K562 (cell line): ENCODE measurements at places on chromosomes 2 and 18.

DNA sequence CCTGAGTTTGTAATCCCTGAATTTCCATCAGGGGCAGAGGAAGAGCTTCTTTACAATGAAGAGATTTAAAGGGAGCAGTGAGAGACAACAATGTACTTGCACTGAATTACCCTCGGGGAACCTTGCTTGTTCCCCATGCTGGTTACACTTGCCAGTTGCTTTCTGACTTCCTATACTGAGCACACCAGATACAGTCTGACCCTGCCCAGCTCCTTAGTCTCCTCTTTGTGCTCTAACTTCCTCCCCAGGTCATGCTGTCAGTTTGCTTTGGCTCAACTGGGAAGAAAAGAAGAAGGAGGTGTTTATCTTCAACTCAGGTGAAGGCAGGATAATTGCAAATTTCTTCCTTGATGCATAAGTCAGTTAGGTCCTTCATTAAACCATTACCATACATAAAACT is 658.4 kb downstream of the NYAP2 start:
- no peak overlapping the region for H3K27ac ChIP-seq
- H3K36me3 ChIP-seq: no peaks in the 10 kb centered on the region
- no peaks in the 10 kb centered on the region for H3K27me3 ChIP-seq
- no peak overlapping the region for H3K4me3 ChIP-seq
- H3K4me1 ChIP-seq: no peaks in the 10 kb centered on the region
- DNase-seq: no peak

DNA sequence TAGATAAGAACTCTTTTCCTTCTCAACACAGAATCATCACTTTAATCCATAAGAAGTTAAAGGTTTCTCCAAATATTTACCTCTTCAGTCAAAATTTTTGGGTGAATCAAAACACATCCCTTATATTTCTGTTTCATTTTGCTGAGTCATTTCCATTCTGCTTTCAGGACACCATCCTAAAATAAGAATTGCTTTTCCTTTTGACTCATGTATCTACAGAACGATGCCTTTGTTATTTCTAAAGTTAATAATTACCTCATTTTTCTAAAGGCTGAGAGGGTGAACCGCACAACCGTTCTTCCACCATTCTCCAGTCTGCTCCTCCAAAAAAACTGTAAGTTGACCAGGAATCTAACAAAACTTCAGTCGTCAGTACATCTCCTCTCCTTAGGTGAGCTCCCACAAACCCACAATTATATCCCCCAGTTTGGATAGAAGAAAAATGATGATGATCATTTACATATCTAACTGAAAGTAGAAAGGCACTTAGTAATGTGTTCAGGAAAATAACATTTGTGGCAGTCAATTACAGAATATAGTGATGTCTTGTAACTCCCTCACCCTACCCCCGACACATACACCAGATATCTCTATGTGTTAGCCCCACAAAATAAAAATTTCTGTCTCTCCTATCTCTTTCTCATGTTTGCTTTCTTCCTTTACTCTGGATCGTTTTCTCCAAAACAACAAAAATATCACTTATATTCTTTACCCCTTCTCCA is 162.5 kb downstream of the RAD51AP2 start:
- no peak overlapping the region for H3K27ac ChIP-seq
- no peaks in the 10 kb centered on the region for H3K36me3 ChIP-seq
- no peak overlapping the region for H3K4me3 ChIP-seq
- no peaks in the 10 kb centered on the region for H3K4me1 ChIP-seq
- no peak for DNase-seq

DNA sequence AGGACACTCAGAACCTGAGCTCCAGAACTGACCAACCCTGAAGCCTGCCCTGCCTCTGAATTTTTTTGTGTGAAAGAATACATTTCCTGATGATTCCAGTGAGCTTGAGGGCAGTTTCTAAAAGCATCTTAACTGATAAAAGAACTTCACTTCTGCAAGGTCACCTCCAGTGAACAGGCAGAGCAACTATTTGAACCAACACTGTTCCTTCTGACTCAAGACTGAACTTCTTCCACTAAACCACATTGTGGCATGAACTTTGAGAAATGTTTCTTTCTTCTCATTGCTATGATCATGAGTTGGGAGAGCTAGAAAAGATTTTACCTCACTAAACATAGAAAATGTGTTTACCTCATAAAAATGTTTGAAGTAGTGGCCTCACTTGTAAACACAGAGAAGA is 83.8 kb upstream of the SERTAD2 start:
- H3K4me3 ChIP-seq: no peak overlapping the region
- no peak for DNase-seq
- no peaks in the 10 kb centered on the region for H3K4me1 ChIP-seq
- H3K27me3 ChIP-seq: no peaks in the 10 kb centered on the region

- H3K27ac ChIP-seq: no peak overlapping the region
- peaks cover 60% of the 10 kb centered on the region; the same call in 2 of the 3 replicates for H3K36me3 ChIP-seq
- H3K4me3 ChIP-seq: no peak overlapping the region
- no peaks in the 10 kb centered on the region for H3K27me3 ChIP-seq
These were observed 12.1 kb downstream of the EIF4E2 start for GRCh38 chr2:232562515-232563151.

DNA sequence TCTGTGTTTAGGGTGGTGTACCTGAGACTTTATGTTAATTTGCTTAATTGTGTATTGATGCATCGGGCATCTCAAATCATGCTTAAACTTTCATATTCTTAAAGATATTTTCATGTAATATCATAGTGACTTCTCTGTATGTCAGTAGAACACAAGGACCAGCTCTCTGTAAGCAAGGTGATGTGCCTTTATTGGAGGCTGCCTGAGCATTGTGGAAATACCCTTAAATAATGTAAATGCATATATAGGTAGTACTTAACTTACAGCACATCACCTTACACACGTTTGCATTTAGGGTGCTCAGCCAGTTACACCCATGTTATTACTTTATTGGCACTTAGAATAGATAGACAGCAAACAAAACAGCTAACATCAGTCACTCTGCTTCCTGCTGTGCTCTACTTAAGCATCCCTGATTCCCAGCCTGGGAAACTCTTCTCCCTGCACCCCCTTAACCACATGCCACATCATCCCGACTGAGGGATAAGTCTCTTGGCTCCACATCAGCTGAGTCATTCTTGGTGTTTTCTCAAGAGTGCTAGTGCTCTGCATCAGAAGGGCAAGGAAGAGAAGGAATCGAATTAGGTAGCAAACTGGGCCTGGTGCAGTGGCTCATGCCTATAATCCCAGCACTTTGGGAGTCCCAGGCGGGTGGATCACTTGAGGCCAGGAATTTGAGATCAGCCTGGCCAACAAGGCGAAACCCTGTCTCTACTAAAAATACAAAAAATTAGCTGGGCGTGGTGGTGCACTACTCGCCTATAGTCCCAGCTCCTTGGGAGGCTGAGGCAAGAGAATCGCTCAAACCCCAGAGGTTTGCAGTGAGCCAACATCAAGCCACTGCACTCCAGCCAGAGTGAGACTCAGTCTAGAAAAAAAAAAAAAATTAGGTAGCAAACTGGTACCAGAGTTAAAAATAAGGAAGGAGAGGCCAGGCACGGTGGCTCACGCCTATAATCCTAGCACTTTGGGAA is 108.7 kb downstream of the MAP3K20 start:
- H3K27me3 ChIP-seq: no peaks in the 10 kb centered on the region
- H3K4me1 ChIP-seq: no peaks in the 10 kb centered on the region; the same call in 1 of the 2 replicates
- H3K27ac ChIP-seq: no peak overlapping the region

- no peaks in the 10 kb centered on the region for H3K4me1 ChIP-seq
- no peak overlapping the region for H3K4me3 ChIP-seq
- H3K27me3 ChIP-seq: no peaks in the 10 kb centered on the region
- H3K27ac ChIP-seq: no peak overlapping the region
- no peaks in the 10 kb centered on the region for H3K36me3 ChIP-seq
These were observed 753.5 kb upstream of the PKDCC start for GRCh38 chr2:41294331-41294730.
